ENCODE measurements at places on chromosomes 6 and 20.
A peak's percentile ranks its signal among the peaks of the same experiment; 100 is the strongest.

GRCh38 chr6:136685540-136686108, 106.7 kb downstream of the MAP3K5 start:
- no peak for DNase-seq

DNA sequence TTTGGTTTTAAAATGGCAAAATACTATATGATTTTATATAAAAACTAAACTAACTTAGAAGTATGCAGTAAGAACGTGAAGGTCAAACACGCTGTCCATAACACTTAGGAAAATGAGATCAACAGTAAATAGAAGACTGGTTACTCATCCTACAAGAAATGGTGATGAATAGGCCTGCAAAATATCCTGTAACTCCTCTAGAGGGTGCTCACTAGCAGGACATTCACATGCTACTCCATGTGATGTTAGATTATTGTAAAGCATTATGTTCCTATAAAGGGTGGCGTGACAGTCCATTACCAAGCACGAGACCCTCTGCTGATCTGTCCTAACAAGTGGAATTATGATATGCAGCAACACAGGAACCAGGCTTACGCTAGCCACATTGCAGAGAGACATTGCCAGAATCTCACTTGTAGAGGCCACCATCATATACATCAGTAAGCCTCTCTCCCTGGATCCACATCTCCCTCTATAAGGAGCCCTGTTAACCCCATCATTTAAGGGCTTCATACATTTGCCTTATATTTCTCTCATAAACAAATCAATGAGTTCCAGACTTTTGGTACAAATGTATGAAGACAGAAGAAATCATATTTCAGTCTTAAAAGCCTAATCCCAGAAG, 18.0 kb upstream of the DEFB129 start:
- peak; percentile 68 for DNase-seq

DNA sequence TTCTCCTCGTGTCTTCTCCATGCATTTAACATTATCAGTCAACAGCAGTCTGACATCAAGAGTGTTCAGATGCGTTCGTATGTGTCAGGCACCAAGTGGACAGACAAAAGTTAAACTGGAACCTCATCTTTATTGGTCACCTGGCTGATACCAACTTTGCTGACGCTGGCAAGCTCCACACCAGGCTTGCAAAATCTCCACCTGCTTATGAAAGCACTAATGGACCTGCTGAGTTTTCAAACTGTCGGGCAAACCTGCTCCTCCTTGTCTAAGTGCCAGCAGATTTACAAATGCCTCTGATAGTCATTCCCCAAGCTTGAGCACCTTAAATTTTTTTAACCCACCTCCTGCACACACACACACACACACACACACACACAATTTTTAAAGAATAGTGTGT, 27.9 kb upstream of the DSP start:
- no peak for DNase-seq

- no peak for DNase-seq
Measured at GRCh38 chr20:62886709-62887058, 25.1 kb upstream of the TCFL5 start.

GRCh38 chr20:58402827-58403226, 13.8 kb downstream of the VAPB start:
- no peak for DNase-seq

Data from hematopoietic multipotent progenitor cell treated with erythropoietin and hydrocortisone succinate and interleukin-3 and kit ligand, for 8 days (in vitro differentiated cells).